ENCODE measurements at places on chromosomes 2 and 18.

DNA sequence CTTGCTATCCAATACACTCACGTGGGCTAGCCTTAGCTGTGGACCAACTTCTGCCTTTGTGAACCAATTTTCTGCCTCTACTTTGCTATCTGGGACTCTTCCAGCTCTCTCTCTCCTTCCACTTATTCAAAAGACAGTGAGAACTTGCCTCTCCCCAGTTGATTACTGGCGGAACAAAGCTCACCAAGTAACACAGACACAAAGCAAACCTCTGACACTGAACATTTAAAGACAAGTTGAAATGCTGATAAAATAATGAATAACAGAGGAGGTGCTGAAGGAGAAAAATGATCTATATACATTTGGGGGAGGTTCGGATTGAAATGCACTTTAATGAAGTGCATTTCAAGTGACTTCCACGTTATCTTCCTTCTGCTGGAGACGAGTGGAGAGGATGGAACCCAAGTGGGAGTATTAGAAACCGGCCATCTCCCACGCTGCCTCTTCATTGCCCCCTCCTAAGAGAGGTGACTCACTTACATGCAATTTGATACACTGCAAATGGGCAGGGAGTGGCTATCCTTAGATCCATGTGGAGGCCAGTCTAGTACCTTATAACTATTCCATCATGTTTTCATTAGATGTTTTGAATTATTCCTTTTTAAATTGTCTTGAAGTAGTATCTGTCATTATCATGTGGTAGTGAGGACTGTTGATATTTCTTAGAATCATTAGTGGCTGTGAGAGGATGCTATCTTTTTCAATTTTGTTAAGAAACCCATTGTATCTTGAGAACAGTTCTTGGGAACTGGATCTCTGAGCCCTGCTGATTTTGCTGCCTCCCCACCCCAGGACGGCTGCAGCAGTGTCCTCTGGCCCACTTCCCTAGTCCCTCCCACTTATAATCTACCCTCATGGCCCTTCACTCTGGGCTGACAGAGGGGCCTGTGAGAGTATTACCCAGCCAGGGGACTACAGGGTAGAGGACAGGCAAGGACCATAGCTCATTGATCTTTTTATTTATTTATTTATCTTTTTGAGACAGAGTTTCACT lies 6.0 kb upstream of the GLI2 start:
- DNase-seq, result peak; percentile 73

DNA sequence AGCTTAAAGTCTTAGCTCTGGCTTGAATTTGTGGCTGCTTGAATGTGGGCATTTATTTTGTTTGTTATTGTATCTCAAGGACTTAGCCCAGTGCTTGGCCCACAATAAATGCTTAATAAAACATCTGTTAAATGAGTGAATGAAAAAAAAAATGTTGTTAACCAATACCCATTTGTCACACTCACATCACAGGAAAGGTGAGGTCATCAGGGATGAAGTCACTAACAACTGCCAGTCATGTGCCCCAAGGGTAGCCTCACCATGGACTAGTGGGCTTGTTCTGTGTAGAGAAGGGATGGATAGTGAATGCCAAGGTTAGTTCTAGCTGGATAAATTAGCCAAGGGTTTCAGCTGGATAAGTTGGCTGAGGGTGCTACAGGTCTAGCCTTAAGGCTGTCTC lies 3.0 kb downstream of the NRBP1 start:
- DNase-seq, result peak; percentile 43

- peak; percentile 77 for DNase-seq
Observed at GRCh38 chr18:74353169-74353775, 37.6 kb downstream of the C18orf63 start.

GRCh38 chr2:110770404-110770958 lies 38.1 kb downstream of the ACOXL start:
- no peak for DNase-seq

- DNase-seq, result no peak
Observed at GRCh38 chr2:47272905-47273758, 118.0 kb upstream of the STPG4 start.

- DNase-seq, result no peak
Observed at GRCh38 chr18:64203295-64203694, 54.4 kb upstream of the LINC00305 start.

DNA sequence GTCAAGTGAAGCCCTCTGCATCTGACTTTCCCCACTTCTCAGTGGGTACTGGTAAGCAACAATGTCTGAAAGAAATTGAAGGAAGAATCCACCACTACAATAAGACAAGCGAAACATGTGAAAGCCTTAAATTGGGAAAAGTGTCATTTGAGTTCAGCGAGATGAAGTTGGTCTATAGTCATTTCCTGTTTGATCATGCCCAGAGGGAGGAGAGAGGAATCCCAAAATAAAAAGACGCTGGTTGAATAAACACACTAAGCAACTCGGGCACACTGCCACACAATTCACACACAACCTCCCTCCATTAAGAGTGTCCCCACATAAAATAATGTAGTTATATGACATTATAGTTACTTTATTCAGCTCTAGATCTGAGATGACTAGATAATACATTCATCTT lies 166.1 kb downstream of the CBLN2 start:
- DNase-seq, result no peak

DNA sequence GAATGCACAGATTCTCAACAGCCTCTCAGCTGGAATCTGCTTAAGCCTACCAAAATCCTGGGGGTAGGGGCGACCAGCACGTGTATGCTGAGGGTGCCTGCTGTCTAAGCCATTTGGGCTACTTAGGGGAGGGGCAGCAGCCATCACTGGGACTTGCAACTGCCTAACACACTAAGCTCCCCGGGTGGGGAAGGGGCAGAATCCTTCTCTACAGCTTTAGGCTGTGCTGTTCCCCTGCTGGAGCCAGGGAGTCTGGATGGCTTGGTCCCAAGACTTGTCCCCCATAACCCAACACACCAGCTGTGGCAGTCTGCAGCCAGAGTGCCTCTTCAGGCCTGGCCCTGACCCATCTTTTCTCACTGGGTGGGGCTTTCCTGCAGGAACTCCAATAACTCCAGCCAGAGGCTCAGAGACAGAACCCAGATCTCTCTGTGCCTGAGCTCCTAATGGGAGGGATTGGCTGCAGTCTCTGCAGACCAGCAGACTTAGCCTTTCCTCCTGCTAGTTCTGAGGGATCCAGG lies 305.4 kb upstream of the RND3 start:
- no peak for DNase-seq

Measured in brain microvascular endothelial cell (primary cell).